ENCODE measurements at places on chromosomes 1 and 21. TPM values are rescaled to one million over a fixed set of nuclear protein-coding genes. Genes with fewer than 3 reads are reported as not detected.

The C1QB gene
- not detected for total RNA-seq

DNA sequence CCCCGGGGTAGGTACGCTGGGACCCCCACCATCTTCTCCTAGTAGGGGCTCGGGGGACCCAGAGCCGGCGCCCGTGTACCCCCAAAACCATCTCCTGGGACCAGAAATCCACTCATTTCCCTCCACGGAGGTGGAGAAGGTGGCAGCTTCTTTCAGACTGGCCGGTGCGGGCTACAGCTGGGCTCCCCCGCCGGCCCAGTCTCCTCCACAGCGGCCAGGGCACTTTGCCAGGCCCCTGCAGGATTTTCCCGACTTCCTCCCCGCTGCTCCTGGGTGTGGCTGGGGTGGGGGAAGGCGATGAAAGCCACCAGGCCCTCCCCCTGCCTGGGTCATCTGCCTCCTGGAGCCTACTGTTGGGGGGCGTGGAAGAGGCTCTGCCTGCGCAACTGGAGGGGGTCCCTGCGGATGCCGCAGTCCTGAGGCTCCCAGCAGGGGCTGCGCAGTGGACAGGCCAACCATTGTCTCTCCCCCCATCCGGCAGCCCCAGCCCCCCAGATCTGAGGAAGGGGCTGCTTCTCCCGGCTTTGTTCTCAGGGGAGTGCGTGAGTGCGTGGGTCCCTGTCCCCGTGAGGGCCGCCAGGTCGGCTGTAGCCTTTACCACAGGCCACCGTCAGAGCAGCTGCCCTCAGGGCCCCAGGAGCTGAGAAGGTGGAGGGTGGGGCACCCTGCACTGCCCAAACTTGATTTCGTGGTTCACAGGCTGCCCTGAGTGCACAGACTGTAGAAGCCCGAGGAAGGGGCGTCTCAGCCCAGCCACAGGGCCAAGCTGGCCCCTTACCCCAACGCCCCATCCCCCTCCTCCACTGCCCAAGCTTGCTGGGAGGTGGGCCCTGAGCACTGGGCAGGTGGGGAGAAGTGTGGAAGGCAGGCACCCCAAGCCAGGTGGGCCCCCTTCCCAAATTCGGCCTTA lies 1.3 kb downstream of the AGRN start:
- peak; percentile 78 for DNase-seq

DNA sequence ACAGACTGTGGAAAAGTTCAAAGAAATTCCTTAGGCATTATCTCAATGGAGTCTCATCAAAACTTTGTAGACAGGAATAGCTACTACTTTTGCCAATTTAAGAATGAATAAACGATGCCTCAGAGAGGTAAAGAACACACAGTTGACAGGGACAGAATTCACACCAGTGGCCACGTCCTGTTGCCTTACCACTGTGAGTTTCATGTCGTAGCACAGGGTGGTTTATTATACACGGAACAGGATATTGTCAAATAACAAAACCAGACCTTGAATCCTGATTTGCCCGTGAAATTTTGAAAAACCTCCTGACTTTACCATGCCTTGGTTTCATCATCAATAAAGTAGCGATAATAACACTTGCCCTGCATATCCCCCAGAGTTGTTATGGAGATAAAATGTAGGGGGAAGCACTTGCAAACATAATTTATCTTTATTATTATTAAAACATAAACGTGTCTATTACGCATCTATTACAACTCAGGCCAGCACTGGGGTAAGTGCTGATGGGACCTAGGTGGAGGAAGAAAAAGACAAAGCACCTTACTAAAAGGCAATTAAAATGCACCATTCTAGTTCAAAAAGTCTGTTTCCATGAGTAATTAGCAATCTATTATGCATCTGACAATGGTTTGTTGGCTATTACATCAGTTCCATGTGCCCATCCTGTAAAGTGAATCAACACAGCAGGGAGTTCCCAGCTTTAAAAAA lies 408.1 kb upstream of the RUNX1 start:
- no peak for DNase-seq

DNA sequence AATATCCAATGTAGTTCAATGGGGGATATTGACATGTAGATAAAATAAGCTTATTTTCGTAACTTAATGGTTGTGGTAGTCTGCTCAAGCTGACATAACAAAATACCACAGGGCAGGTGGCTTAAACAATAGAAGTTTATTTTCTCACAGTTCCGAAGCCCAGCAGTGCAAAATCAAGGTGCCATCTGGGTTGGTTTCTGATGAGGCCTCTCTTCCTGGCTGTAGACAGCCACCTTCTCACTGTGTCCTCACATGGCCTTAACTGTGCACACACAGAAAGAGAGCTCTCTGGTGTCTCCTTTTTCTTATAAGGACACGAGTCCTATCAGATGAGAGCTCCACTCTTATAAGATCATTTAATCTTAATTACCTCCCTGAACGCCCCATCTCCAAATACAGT lies 64.8 kb upstream of the IPO9 start:
- no peak for DNase-seq

GRCh38 chr1:244325056-244325758 lies 126.5 kb downstream of the ADSS2 start:
- DNase-seq: no peak

DNA sequence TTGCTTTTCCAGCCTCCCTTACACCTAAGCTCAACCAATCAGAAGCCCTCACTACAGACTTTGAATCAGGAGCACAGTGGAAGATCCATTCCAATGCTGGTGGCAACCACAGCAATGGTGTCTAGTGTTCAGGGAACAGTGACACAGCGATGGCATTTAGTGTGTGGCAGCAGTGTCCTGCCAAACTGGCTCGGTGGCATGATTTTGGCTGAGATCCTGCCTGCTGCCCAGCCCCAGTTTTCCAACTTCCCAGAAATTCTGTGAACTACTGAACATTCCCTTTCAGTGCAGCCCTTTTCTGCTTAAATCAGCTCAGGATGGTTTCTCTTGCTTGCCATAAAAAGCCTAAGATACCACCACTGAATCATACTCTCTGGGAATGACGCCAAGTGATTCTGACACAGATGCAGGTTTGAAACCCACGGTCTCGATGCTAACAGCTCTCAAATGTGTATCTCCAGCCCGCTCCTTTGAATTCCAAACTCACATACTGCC lies 8.8 kb downstream of the ASAP3 start:
- no peak for DNase-seq

DNA sequence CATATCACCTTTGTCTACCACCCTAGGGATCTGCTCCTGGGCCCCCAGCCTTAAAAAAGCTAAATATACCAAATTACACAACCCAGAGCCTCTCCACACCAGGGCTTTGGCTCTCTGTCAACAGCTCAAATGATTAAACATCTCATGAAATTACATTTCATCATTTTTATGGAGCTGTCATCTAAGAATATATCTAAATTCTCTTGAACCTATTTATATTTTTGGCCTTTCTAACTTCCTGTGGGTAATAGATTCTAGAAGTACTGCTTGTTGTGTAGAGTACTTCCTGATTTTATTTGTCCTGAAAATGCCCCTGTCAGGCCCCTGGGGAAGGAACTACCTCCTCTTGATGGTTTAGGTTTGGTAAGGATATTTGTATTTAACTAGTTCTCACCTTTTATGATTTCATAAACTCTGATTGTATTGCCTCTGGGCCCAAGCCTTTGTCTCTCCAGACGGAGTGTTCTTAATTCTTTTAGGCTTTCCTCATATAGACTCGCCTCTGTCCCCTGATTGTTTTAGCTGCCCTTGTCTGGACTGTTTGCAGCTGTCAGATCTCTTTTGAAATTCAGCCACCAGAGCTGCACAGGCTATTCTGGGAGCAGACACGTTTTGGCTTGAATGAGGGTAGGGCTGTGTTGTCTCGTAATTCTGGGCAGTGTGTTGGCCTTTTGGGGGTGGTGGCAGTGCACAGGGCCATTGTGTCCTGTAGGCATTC lies 16.6 kb downstream of the MYOG start:
- no peak for DNase-seq

DNA sequence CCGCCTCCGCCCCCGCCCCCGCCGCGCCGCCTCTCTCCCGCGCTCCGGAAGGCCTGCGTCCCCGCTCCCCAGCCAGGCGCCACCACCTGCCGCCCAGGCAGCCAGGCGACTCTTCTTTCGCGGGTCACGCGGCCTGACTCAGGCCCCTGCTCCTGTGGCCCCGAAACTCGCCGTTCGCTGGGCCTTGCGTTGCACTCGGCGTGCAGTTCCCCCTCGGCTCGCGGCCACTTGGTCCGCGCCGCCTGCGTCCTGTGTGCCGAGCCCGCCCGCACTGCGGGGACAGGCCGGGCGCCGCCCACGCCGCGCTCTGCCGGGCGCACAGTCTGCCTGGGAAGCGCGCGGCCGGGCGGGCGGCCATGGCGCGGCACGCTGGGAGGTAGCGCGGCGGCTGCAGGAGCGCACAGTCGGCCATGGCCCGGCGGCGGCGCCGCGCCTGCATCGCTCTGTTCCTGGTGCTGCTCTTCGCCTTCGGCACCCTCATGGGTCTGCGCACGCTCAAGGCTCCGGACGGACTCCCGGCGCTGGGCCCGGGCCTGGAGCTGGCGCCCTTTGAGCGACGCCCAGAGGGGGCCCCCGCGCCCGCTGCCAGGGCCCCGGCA lies at the start of gene MANEAL:
TSS of gene MANEAL (plus strand) at position 75 of the 599 bp plus-strand sequence. CDS start at position 411, 336 bp downstream.
- peak; percentile 63 for DNase-seq

DNA sequence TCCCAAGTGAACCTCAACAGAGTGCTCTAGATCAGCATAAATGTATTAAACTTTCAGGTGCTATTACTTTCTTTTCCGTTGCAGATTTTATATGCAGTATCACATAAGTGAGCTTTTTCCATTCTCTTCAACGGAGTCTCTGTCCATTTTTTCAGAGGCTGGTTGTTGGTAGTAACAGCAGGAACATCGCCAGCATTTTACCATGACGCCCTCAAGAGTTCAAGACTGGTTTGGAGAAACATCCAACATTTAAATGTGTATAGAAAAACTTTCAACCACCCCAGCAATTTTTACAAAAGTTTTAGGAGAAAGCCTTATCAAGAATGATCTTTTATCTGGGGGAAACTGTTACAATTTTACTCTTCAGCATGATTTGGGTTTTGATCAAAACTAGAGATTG lies 117.0 kb downstream of the TGFB2 start:
- no peak for DNase-seq

GRCh38 chr1:224852901-224853568 lies 76.4 kb upstream of the DNAH14 start:
- no peak for DNase-seq

DNA sequence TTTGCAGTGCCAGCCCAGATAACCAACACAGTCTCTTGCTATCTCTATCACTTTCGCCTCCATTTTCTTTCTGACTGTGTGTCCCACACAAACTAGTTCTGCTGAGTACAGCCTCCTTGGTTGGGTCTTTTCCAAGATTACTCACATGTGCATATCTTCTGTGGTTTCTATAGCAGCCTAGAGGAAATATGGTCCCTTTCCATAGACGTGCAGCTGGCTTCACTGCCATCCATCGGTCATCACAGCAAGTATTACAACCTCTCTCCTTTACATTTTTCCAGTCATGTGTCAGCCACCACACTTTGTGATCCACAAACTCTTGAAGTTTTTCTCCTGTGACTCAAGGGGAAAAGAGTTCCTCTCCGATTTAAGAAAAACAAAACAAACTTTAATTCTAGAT lies 893.4 kb upstream of the ADGRL4 start:
- no peak for DNase-seq

- no peak for DNase-seq
Measured at GRCh38 chr1:11207898-11208611, 18.9 kb downstream of the ANGPTL7 start.

DNA sequence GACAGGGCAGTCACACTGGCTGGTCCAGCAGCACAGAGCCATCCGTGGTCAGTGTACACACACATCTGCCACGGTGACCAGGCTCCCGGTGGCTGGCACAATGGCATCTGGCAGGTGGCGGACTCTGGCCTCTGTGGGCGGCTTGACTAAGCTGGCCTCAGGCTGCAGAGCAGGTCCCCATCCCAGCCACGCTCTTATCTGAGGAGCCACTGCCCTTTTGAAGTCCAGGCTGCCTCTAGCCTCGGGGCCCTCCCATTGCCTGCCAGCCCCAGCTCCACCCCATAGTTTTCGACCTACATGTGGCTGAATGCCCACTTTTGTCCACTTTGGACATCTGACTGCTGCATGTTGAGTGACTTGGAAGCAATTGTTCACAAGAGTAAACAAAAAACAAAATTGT lies 29.9 kb upstream of the EDN2 start:
- peak; percentile 80 for DNase-seq

The HCRTR1 gene
- total RNA-seq: not detected

The TBX19 gene
- 3.3 TPM for total RNA-seq

The FHAD1 gene
- total RNA-seq: 2.7 TPM

DNA sequence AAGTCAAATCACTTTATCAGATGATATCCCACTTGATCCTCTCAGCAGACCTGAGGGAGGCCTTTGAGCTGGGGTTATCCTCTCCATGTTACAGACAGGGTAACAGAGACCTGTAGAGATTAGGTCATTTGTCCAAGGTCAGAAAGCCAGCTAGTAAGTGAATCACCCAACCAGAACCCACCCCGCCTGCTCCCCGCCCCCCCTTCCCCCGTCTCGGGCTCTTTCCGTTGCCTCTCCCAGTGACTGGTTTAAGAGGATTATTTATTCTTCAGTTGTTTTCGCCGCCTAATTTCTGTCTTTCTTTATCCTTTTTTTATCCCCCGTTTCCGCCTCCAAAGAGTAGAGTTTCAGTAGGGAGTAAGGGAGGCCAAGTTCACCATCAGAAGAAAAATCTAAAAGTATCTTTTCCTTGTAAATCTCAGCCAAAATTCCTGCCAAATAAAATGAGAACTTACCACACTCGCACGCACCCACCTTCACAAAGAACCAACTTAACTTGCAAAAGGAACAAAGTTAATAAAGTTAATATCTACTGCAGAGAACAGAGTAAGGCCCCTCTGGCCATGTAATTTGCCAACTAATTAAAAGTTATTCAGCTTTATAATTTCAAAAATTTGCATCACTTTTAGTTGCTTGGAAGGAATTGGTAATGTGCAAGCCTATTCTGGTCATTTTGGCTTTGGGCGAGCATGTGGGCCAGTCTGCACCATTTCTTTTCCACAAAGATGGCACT lies 76.8 kb upstream of the TRABD2B start:
- no peak for DNase-seq

DNA sequence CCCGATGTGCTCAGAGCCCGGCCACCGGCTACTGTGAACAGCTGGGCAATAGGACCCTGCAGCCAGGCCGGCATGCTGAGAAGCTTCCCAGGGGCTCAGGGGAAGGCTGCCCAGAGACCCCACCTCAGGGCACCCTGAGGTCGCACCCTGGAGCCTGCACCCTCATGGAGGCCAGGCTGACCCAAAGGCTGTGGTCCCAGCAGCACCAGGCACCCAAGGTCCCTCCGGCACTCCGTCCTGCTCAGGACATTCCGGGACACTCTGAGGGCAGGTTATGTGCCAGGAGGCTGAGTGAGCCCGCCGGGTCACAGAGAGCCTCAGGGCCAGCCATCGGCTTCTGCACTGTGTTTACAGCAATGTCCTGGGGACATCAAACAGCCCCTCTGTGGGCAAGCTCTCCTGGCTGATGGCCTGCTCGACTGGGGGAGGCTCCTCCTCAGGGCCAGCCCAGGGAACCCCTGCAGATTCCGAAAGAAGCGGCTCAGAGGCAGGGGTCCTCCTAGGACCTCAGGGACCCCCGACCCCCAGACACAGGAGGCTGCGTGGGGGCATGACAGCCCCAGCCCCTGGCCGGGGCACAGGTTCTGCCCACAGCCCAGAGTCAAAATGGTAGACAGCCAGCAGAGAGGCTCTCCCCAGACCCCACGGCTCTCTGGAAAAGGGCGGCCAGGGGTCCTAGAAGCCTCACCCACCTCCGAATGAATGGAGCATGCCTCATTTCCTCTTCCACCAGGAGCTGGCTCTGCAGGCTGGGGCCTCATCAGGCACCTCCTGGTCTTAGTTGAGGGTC lies 8.2 kb downstream of the SLC19A1 start:
- no peak for DNase-seq

- DNase-seq: no peak
Measured at GRCh38 chr21:16322454-16322853, 592.7 kb downstream of the USP25 start.
